ENCODE measurements at places on chromosomes 1 and 21. TPM values are rescaled to one million over a fixed set of nuclear protein-coding genes. Genes with fewer than 3 reads are reported as not detected.

UBE2U gene
- not detected for total RNA-seq

SIM2 gene
- not detected for total RNA-seq

THEMIS2 gene
- 3.4 TPM for total RNA-seq

PPM1J gene
- total RNA-seq: 4.4 TPM

UTP25 gene
- total RNA-seq: 15.0 TPM
